Fibroblast of lung (primary cell): ENCODE measurements at places on chromosomes 1 and 21. TPM values are rescaled to one million over a fixed set of nuclear protein-coding genes. Genes with fewer than 3 reads are reported as not detected.

GRCh38 chr1:226634611-226635246 is 86.2 kb downstream of the STUM start:
- H3K36me3 ChIP-seq, result peaks cover 6% of the 10 kb centered on the region
- no peak for DNase-seq
- no peak overlapping the region for H3K27ac ChIP-seq
- H3K4me3 ChIP-seq, result no peak overlapping the region
- H3K27me3 ChIP-seq, result no peaks in the 10 kb centered on the region

DNA sequence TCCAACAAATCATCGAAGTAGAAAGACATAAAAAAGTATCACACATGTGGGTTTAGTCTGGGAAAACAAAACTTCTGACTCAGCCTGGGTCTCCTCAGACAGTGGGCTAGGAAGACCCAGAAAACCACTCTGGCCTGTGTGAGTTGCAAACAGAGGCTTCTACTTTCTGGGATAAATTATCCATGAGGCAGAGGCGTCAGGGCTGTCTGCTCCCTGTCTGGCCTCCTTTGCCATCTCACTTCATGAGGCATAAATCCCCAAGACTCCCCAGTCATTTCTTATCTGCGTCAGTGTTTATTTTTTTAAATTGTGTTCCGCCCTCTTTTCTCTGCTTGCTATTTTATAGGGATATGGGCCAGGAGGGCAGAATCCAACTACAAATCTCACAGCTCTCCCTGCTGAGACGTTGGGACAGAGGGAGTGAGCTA is 80.6 kb upstream of the TRABD2B start:
- no peaks in the 10 kb centered on the region for H3K27me3 ChIP-seq
- no peaks in the 10 kb centered on the region for H3K4me1 ChIP-seq
- H3K36me3 ChIP-seq, result no peaks in the 10 kb centered on the region
- H3K4me3 ChIP-seq, result no peak overlapping the region
- DNase-seq, result no peak
- no peak overlapping the region for H3K27ac ChIP-seq

DNA sequence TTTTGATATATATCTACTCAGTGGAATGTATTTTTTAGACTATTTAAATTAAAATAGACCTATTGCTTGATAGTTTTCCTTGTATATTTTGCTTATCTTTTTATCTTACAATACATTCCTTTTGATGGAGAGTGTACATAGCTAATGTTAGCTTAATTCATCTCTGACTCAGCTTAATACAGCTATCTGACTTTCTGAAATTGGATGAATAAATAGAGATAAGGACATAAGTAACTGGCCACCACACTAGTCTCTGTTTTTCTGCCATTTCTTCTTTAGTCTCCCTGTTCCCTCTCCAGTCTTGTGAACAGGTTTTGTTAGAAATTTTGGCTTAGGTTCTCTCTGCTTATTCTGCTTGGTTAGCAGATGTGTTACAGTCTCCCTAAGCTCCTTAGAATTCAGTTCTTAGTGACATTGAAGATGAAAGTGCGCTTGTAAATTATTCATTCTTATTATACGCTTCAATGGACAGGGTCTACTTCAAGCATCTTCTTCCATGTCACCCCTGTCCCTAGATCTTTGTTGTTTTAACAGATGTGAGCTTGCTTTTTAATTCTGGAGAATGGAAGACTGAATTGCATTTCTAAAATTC is 59.6 kb downstream of the XPR1 start:
- no peaks in the 10 kb centered on the region for H3K27me3 ChIP-seq
- DNase-seq, result no peak
- H3K27ac ChIP-seq, result no peak overlapping the region
- H3K4me3 ChIP-seq, result no peak overlapping the region
- no peaks in the 10 kb centered on the region for H3K36me3 ChIP-seq
- no peaks in the 10 kb centered on the region for H3K4me1 ChIP-seq

DNA sequence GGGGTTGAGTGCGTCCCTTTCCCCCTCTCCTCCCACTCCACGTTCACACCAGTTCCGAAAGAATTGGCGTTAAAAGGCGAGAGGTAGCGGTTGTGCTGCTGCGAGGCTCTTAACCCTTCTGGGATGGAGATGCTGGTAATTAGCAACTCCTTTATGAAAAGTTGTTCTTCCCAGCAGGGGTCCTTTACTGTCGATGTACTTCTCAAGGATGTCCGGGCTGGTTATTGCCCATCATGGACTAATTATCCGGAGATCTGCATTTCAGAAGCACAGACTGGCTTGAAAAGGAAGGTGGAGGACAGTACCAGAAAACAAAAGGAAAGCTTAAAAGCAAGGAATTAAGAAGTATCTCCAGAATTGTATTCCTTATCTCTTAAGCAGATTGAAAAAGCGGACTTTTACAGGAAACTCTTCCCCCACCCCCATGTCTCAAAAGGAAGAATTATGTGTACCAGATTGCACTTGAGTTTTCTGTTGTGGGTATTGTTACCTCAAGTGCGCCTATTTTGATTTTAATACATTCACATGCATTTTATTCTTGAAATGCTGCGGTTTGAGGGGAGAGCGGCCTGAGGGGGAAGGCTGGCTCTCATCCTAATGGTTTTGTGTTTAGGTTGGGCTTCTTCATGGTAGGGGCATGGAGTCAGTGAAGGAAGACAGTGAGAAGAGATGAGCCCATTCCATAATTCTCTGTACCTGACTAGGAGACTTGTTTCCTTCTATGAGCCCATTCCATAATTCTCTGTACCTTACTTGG is 1.5 kb downstream of the AK4 start:
- no peaks in the 10 kb centered on the region for H3K4me1 ChIP-seq
- H3K27ac ChIP-seq, result no peak overlapping the region
- H3K4me3 ChIP-seq, result no peak overlapping the region

- no peak overlapping the region for H3K27ac ChIP-seq
- H3K4me3 ChIP-seq, result no peak overlapping the region
- H3K27me3 ChIP-seq, result no peaks in the 10 kb centered on the region
- no peak for DNase-seq
- H3K4me1 ChIP-seq, result no peaks in the 10 kb centered on the region
- H3K36me3 ChIP-seq, result no peaks in the 10 kb centered on the region
These were observed 184.1 kb upstream of the NCAM2 start for GRCh38 chr21:20814090-20814489.

DNA sequence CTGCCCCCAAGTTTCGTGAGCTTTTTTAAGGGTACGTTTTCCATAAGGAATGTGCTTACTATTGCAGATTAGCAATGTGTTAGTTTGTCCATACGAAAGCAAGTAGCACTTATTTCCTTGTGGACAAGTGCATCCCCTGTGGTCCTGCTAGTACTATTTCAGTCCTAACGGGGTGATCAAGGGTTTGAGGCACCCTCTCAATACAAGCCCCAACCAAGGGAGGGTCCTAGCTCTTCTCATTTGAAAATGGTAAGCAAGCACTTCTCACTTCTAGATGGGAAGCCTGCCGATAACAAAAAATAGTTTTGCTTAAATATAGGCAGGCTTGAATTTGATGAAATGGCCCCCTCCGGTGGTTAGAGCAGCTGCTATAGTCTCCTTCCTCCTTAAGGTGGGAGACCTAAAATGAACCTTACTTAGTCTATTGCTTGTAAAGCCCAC is 64.0 kb upstream of the HMCN1 start:
- no peak overlapping the region for H3K27ac ChIP-seq
- DNase-seq, result peak; percentile 45
- no peak overlapping the region for H3K4me3 ChIP-seq
- no peaks in the 10 kb centered on the region for H3K4me1 ChIP-seq

AJAP1 gene
- total RNA-seq, result under 0.01 TPM in 1 of 2 replicates, not detected in the other

GRIK3 gene
- total RNA-seq, result not detected in 2 replicates

DNALI1 gene
- 3.6 and 5.0 TPM in 2 replicates for total RNA-seq

FAM43B gene
- total RNA-seq, result under 0.01 TPM in 1 of 2 replicates, not detected in the other

HEYL gene
- under 0.01 TPM in 1 of 2 replicates, not detected in the other for total RNA-seq

AGBL4 gene
- total RNA-seq, result not detected in 2 replicates
